ENCODE measurements at places on chromosomes 5 and 9. TPM values are rescaled to one million over a fixed set of nuclear protein-coding genes. Genes with fewer than 3 reads are reported as not detected.
A peak's percentile ranks its signal among the peaks of the same experiment; 100 is the strongest.

DNA sequence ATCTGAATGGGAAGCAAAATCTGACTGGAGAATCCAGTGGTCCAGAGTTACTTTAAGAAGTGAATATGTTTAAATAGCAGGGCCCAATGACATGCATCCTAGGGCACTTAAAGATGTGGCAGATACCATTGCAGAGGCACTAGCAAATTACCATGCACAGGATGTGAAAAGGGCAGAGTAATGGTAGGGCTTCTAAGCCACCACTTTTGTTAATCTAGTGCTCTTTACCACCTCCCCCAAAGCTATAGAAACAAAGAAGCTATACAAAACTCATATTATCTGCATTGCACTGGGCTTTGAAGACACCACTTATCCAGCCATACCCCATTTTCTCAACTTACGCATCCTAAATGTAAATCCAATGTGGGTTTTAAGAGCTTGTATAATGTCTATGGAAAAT lies 81.2 kb downstream of the ZCCHC7 start:
- peaks cover 50% of the 10 kb centered on the region for H3K36me3 ChIP-seq
- H3K4me1 ChIP-seq: peaks cover 45% of the 10 kb centered on the region
- H3K27me3 ChIP-seq: no peaks in the 10 kb centered on the region
- DNase-seq: no peak

- no peak overlapping the region for H3K27ac ChIP-seq
- H3K27me3 ChIP-seq: no peaks in the 10 kb centered on the region
- H3K36me3 ChIP-seq: peaks cover 45% of the 10 kb centered on the region
- H3K4me3 ChIP-seq: no peak overlapping the region
Measured at GRCh38 chr5:151742870-151743294, 15.5 kb downstream of the ATOX1 start.

- no peak overlapping the region for H3K27ac ChIP-seq
- H3K36me3 ChIP-seq: peaks cover 47% of the 10 kb centered on the region
- H3K4me1 ChIP-seq: peaks cover 8% of the 10 kb centered on the region
- no peak for DNase-seq
Measured at GRCh38 chr5:73506459-73506955, 8.3 kb downstream of the BTF3 start.

GRCh38 chr5:113546703-113547183 lies 33.2 kb downstream of the YTHDC2 start:
- H3K27ac ChIP-seq: no peak overlapping the region
- DNase-seq: no peak
- no peaks in the 10 kb centered on the region for H3K27me3 ChIP-seq

GRCh38 chr5:103207653-103208052 lies 50.9 kb upstream of the MACIR start:
- peaks cover 27% of the 10 kb centered on the region for H3K4me1 ChIP-seq
- peaks cover 41% of the 10 kb centered on the region for H3K36me3 ChIP-seq
- H3K27ac ChIP-seq: peak overlapping the region; percentile 72
- DNase-seq: no peak
- no peak overlapping the region for H3K4me3 ChIP-seq

DNA sequence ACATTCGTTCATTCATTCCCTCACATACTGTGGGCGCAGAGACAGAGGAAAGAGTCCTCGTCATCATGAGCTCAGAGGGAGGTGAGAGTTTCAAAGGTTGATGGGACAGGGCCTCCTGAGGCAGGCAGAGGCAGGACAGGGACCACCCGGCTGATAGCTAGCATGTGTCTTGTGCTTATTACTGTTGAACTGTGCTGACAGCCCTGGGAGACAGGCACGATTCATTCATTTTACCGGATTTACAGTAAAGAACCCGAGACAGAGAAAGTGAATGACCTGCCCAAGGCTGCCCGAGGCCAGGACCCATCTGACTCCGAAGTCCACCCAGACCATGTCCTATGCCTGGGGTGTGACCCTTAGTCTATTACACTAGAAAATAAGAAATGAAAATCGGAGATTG lies 4.9 kb upstream of the FAM163B start:
- no peak overlapping the region for H3K27ac ChIP-seq
- H3K36me3 ChIP-seq: no peaks in the 10 kb centered on the region
- no peak overlapping the region for H3K4me3 ChIP-seq
- H3K27me3 ChIP-seq: peaks cover 32% of the 10 kb centered on the region

GRCh38 chr5:134227259-134227658 lies 1.4 kb upstream of the PPP2CA start:
- H3K27me3 ChIP-seq: no peaks in the 10 kb centered on the region
- H3K4me1 ChIP-seq: peaks cover 32% of the 10 kb centered on the region
- peaks cover 26% of the 10 kb centered on the region for H3K36me3 ChIP-seq
- peak overlapping the region; percentile 98 for H3K27ac ChIP-seq
- H3K4me3 ChIP-seq: peak overlapping the region; percentile 89
- no peak for DNase-seq

DNA sequence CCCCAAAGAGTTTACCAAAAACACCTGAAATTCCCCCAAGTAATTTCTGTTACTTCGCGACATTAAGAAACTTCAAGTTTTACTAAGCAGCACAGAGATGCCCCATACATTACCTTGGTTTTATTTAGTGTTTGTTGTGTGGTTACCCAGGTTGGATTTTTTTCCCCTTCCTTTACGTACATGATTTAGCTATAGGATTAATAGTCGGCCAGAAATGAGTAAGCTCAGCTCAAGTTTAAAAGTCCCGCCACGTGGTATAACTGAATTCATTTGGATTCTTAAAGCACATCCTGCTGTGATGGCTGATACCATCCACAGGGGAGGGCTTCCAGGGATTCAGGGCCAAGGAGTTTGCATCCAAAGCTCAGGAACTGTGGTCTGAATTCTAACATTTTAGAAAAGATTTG lies 75.9 kb downstream of the DAP start:
- H3K36me3 ChIP-seq: peaks cover 7% of the 10 kb centered on the region
- H3K4me1 ChIP-seq: no peaks in the 10 kb centered on the region
- H3K4me3 ChIP-seq: no peak overlapping the region
- H3K27me3 ChIP-seq: no peaks in the 10 kb centered on the region
- DNase-seq: no peak
- H3K27ac ChIP-seq: peak overlapping the region; percentile 20

GRCh38 chr5:28132151-28132550 lies 1093.8 kb upstream of the CDH9 start:
- no peak for DNase-seq
- no peaks in the 10 kb centered on the region for H3K27me3 ChIP-seq
- H3K4me1 ChIP-seq: no peaks in the 10 kb centered on the region
- H3K27ac ChIP-seq: no peak overlapping the region
- no peak overlapping the region for H3K4me3 ChIP-seq

DNA sequence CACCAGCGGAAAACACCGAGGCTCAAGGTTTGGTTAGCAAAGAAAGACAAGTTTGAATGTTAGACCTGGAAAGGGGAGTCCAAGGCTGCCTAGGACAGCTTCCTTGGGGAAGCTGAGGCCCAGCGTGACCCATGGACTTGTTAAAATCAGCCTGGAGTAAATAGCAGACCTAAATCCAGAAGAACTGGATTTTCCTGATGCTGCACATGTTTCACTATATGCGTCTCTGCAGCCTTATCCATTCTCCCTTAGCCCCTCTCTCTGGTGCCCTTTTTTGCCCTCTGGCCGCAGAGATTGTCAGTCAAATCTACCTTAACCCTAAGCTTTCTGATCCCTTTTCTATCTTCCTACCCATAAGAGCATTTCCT lies 119.9 kb downstream of the NTRK2 start:
- H3K4me3 ChIP-seq: no peak overlapping the region
- H3K27me3 ChIP-seq: no peaks in the 10 kb centered on the region
- no peaks in the 10 kb centered on the region for H3K36me3 ChIP-seq
- DNase-seq: no peak
- no peak overlapping the region for H3K27ac ChIP-seq

DNA sequence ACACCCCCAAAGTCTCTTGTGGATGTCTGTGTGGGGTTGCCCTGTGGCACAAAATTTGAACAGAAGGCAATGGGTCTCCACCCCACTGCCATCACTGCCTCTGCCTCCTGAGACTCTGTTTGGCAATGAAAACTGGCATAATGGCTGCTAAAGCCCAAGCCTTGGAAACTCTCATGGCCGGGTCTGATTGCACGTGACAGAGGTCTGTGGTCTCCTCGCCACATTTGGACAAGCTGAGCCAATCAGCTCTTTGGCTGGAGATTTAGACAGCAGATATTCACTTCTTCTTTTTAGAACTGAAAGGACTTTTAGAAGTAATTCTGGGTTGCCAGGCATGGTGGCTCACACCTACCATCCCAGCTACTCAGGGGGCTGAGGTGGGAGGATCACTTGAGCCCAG lies 5.5 kb downstream of the GGTA1 start:
- no peak for DNase-seq
- H3K4me1 ChIP-seq: peaks cover 11% of the 10 kb centered on the region
- H3K36me3 ChIP-seq: no peaks in the 10 kb centered on the region
- no peak overlapping the region for H3K4me3 ChIP-seq
- peaks cover 32% of the 10 kb centered on the region for H3K27me3 ChIP-seq
- no peak overlapping the region for H3K27ac ChIP-seq

GRCh38 chr5:168689260-168689659 lies 110.1 kb upstream of the PANK3 start:
- H3K27ac ChIP-seq: no peak overlapping the region
- no peaks in the 10 kb centered on the region for H3K27me3 ChIP-seq
- H3K4me1 ChIP-seq: no peaks in the 10 kb centered on the region
- DNase-seq: no peak

DNA sequence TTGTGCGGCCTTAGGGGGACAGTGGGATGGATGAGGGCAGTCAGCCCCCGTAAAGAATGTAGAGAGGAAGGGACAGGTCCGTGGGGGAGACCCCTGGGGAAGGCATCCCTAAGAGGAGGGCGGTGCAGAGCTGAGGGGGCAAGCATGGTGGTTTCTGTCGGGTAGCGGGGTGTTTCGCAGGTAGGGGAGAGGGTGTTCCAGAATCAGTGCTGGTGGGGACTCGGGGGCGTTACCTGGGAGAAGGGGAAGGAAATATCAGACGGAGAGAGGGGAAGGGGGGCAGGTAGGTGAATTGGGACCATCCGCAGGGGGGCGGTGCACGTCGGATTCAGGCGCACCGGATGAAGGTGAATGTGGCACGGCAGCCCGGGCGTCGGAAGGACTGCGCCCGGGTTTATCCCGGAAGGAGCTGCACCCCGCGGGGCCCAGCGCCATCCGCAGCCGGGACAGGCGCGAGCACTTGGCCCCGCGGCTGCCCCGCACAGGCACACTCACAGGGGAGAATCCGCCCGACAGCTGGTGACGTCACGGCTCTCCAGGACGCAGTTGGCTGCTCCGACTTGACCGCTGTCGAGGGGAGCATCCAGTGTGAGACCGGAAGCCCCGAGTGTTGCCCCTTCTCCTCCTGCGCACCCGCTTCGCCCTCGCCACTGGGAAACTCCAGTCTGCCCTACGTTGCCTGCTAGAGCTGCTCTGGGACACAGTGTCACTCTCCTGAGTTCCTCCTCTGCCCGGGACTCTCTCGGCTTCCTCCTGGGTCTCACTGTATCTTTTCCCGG lies 1.3 kb downstream of the CD72 start:
- H3K4me1 ChIP-seq: peaks cover 60% of the 10 kb centered on the region
- peak overlapping the region; percentile 95 for H3K27ac ChIP-seq
- H3K27me3 ChIP-seq: no peaks in the 10 kb centered on the region
- peaks cover 9% of the 10 kb centered on the region for H3K36me3 ChIP-seq

- H3K36me3 ChIP-seq: peaks cover 10% of the 10 kb centered on the region
- H3K4me3 ChIP-seq: peak overlapping the region; percentile 99
- no peaks in the 10 kb centered on the region for H3K27me3 ChIP-seq
- no peak for DNase-seq
Measured at GRCh38 chr5:65623482-65623881, 651 bp downstream of the TRIM23 start.

GRCh38 chr9:117926031-117926658 lies 221.9 kb downstream of the TLR4 start:
- no peak for DNase-seq
- H3K27ac ChIP-seq: no peak overlapping the region
- H3K36me3 ChIP-seq: no peaks in the 10 kb centered on the region

DNA sequence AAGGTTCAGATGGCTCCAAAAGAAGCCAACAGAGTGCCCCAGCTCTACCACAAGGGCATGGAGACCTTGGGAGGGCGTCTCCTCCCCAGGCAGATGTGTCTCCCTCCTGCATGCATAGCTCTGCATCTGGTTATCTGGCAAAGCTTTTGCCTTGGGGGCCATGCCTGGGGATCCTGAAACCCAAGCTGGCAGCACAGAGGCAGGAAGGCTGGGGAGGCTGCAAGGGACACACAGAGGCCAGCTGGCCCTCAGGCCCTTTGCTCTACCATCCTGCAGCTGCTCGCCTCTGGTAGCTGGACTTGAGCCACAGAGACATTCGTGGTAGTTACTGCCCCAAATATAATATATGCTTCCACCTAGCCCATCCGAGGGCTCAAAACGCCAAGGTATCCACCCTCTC lies 3.9 kb downstream of the SEPTIN8 start:
- no peak for DNase-seq
- H3K27me3 ChIP-seq: peaks cover 27% of the 10 kb centered on the region
- H3K27ac ChIP-seq: no peak overlapping the region
- peaks cover 1% of the 10 kb centered on the region for H3K36me3 ChIP-seq

DNA sequence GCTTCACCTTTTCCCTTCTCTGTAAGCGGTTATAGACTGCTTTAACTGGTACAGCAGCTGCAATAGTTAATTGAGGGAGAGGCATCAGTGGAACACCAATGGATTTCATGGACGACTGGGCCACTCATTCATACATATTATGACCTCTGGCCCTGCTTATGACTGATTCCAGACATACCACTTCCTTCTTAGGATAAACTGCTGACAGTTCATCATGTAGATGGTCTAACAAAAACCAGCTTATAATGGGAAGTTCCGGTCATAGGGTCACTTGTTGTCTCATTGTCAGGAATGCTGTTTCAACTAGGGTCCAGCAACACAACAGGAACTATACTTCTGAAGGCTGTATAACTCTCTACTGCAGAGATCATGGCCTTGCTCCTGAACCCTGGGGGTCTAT lies 265.2 kb upstream of the RASA1 start:
- H3K27me3 ChIP-seq: peaks cover 13% of the 10 kb centered on the region
- no peak for DNase-seq
- H3K4me3 ChIP-seq: no peak overlapping the region
- H3K4me1 ChIP-seq: no peaks in the 10 kb centered on the region
- no peaks in the 10 kb centered on the region for H3K36me3 ChIP-seq

DNA sequence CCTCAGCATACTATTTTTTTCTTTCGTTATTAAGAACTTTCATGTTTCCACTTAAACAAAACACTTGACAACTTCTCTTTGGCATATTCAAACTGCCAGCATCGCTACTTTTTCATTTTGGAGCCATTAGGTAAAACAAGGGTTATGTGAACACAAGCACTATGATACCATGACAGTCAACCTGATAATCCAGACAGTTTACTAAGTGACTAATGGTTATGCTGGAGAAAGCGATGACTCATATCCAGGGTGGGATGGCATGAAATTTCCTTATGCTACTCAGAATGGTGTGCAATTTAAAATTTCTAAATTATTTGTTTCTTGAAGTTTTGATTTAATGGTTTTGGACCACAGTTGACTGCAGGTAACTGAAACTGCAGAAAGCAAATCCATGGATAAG lies 29.9 kb upstream of the PRSS3 start:
- no peak overlapping the region for H3K4me3 ChIP-seq
- no peak for DNase-seq
- no peaks in the 10 kb centered on the region for H3K36me3 ChIP-seq
- no peak overlapping the region for H3K27ac ChIP-seq
- H3K27me3 ChIP-seq: no peaks in the 10 kb centered on the region
- peaks cover 6% of the 10 kb centered on the region for H3K4me1 ChIP-seq

The GABRG2 gene
- not detected for total RNA-seq

The SLC25A46 gene
- total RNA-seq: 44.8 TPM

The SWI5 gene
- 13.5 TPM for total RNA-seq

The DOCK8 gene
- 113 TPM for total RNA-seq

The FST gene
- total RNA-seq: not detected

The SAXO1 gene
- not detected for total RNA-seq

The IL9 gene
- total RNA-seq: 104 TPM

The SLC25A2 gene
- total RNA-seq: 0.16 TPM
